ENCODE measurements at places on chromosomes 5 and 9.

DNA sequence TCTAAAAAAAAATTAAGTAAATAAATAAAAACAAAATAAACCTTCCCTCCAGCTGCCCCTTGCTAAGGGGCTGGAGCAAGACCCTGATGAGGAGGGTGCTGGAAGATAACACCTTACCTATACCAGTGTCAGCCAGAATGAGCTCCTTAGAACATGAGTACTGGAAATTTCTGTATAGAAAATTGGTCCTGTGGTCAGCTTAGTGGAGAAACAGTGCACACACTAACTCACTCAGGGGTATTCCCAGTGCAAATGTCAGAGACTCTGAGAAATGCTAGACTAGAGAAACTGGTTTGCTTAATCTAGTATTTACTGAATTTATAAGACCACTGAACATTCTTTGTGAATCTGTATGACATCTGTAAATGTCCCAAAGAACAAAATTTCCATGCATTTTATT lies 62.1 kb upstream of the CTXN3 start:
- DNase-seq, result no peak

GRCh38 chr5:90338712-90339372 lies 70.7 kb downstream of the CETN3 start:
- no peak for DNase-seq

DNA sequence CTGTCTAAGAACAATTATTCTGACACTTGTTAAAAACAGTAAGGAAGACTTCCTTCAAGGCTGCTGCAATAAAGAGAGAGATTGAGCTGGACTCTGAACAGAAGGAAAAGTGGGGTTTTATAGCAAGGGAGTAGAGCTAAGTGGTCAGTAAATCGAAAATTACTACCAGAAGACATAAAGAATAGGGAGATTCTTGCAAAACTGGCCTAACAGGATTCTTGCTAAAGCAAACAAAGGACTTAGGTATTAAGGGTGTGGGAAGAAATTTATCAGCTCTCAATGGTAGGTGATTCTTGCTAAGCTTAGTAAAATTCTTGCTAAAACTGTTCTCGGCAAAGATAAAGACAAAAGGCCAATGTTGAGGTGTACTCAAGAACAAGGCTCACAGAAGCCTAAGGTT lies 300.5 kb downstream of the SLCO4C1 start:
- DNase-seq, result no peak

DNA sequence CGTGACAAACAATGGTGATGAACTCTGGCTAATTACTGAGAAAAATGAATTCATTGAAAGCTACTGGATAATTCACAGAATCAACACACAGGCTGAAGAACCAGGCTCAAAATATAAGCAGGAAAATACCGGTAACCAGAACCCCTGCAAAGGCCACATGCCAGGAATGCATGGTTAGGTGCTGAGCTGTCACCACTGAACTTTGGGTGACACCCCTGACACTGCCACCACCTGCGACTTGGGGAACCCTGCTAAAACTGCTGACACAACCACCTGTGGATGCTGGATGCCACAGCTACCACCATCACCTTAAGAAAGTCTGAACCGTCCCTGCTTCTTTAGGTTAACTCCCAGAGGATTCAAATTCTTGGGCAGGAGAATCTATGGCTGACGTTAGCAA lies 72.0 kb upstream of the NR4A3 start:
- DNase-seq, result no peak

GRCh38 chr5:59587489-59588337 lies 305.8 kb downstream of the PDE4D start:
- DNase-seq, result peak; percentile 71

- peak; percentile 100 for DNase-seq
Measured at GRCh38 chr5:179265514-179266290, 79.6 kb downstream of the ADAMTS2 start.

DNA sequence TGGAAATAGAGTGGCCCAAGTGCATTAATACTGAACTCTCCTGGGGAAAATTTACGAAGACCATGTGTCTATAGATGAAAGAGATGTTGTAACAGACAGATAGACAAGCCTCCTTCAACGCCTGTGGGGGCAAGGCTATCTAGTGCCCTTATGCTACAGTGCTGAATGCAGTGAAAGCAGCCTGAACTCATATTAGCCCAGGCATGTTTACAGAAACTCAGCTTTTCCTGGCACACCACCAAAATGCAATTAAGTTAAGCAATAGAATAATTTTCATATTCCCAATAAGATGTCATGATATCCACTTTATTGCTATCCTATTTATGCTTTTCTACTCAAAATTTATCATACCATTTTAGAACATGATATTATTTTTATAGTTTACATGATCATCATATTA lies 277.0 kb downstream of the DIRAS2 start:
- DNase-seq, result no peak

Data from GM23248 (cell line).